ENCODE measurements at places on chromosomes 4 and X.

DNA sequence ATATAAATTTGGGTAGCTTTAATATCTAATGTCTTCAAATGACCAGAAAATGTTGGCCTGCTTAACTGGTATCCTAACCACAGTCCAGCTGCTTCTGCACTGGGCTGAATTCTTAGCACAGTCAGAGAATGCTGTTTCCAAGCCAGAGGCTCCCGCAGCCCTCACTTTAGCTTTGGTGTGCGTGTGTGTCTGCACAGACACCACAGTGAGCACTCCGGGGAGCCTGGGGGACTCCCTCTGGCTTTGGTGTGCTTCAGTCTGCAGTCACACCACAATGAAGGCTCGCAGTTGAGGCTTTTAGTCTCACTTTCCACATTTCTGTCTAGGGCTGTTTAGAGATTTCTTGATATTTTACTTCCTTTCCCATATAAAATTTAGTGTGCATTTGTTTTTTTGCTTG is 53.6 kb downstream of the APOO start:
- H3K27ac ChIP-seq: no peak overlapping the region
- no peak for DNase-seq
- no peaks in the 10 kb centered on the region for H3K4me1 ChIP-seq
- peaks cover 14% of the 10 kb centered on the region for H3K36me3 ChIP-seq
- H3K27me3 ChIP-seq: no peaks in the 10 kb centered on the region

DNA sequence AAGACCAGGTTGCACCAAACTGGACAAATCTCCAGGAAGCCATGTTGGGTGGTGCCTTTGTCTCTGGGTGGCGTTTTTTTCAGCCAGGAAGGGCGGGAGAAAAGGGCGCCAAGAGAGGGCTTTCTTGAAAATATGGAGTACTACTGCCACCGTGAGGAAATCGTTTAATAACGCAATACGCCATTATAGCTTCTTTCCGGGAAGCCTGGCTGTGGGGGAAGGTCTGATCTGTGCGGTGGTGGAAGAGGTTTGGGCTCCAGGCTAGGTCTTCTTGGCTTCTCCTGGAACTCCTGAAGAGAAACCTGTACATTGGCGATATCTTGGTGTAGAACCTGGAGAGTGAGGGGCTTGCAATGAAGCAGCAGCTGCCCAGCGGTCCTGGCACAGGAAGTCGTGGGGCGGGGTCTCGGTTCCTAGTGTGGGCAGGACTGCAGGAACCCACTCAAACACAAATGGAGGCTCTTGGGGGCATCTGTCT is 202.7 kb downstream of the OR13H1 start:
- H3K27me3 ChIP-seq: no peaks in the 10 kb centered on the region
- DNase-seq: no peak
- no peak overlapping the region for H3K27ac ChIP-seq
- H3K4me3 ChIP-seq: no peak overlapping the region
- H3K36me3 ChIP-seq: peaks cover 83% of the 10 kb centered on the region
- no peaks in the 10 kb centered on the region for H3K4me1 ChIP-seq

GRCh38 chrX:68839771-68840170 is 10.9 kb downstream of the EFNB1 start:
- H3K4me3 ChIP-seq: no peak overlapping the region
- no peak overlapping the region for H3K27ac ChIP-seq
- peaks cover 45% of the 10 kb centered on the region for H3K36me3 ChIP-seq
- peaks cover 21% of the 10 kb centered on the region for H3K4me1 ChIP-seq

DNA sequence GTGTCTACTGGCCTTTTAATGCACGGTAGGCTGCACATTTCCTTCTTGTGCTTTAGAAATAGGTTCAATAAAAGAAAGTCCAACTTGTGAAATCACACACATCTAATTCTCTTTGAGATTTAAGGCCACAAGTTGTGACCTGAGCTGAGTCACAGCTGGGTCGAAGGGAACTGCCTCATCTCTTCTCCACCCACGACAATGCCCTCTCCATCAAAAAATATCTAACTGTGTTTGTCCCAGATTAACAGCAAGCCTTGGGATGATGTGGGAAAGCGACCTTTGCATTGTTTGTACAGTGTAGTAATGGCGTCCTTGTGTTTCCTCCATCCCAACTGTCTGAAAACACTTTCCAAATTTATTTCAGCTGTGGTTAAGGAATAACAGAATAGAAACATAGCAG is 168.9 kb downstream of the AMELX start:
- H3K36me3 ChIP-seq: no peaks in the 10 kb centered on the region
- no peaks in the 10 kb centered on the region for H3K4me1 ChIP-seq
- no peak overlapping the region for H3K4me3 ChIP-seq
- H3K27me3 ChIP-seq: no peaks in the 10 kb centered on the region
- no peak for DNase-seq

- no peak for DNase-seq
- H3K36me3 ChIP-seq: no peaks in the 10 kb centered on the region
- H3K4me1 ChIP-seq: peaks cover 3% of the 10 kb centered on the region
- H3K4me3 ChIP-seq: no peak overlapping the region
These were observed 45.9 kb downstream of the ARL9 start for GRCh38 chr4:56551516-56551915.

DNA sequence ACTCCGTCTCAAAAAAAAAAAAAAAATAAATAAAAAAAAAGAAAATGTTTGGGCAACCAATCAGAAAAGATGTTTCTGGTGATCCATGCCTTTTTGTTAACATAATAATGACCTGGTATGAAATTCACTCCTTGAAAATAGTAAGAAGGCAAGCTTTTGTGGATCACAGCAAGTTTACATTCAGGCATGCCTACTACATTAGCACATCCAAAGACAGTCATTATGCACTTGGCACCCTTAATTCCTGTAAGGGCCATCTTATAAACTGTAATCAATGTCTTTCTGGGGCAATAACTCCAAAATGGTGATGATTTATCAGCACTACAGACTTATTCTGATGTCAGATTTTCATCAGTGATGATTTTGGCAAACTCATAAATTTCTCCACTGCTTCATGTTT is 1871.6 kb upstream of the AGA start:
- H3K27me3 ChIP-seq: no peaks in the 10 kb centered on the region
- no peak overlapping the region for H3K4me3 ChIP-seq
- H3K27ac ChIP-seq: no peak overlapping the region
- no peaks in the 10 kb centered on the region for H3K36me3 ChIP-seq
- no peaks in the 10 kb centered on the region for H3K4me1 ChIP-seq

DNA sequence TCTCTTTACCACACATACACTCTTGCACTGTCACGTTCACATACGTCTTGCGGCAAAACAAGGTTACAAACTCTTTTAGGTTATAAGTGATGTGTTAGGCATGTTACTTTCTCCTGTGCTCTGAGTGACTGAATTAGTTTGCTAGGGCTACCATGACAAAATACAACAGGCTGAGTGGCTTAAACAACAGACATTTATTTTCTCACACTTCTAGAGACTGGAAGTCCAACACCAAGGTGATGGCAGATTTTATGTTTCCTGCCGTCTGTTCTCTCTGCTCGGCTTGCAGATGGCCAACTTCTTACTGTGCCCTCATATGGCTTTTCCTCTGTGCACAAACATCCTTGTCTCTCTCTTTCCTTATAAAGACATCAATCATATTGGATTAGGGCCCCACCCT is 1224.3 kb upstream of the TENM3 start:
- H3K36me3 ChIP-seq: no peaks in the 10 kb centered on the region
- H3K27ac ChIP-seq: no peak overlapping the region
- no peak overlapping the region for H3K4me3 ChIP-seq
- no peaks in the 10 kb centered on the region for H3K4me1 ChIP-seq
- no peaks in the 10 kb centered on the region for H3K27me3 ChIP-seq

DNA sequence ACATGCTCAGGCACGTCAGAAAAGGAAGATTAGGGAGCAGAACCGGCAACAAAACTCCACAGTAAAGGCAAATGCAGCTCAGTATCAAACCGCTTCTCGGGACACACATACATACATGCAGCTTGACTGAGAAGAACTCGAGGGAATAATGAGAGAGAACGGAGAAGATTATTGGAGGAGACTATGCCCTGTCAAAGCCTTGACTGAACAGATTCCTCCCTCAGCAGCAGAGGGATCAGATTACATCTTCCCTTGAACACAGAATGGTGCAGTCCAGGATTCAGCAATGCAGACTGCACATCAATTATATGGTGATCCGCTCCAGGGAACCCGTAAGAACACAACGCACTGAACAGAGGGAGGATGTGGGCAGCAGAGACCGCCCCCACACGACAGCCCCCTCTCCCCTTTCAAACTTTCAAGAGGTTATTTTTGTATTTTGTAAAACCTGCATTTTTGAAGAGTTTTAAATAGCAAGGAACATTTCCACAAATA is 183.2 kb downstream of the FBXW7 start:
- no peaks in the 10 kb centered on the region for H3K36me3 ChIP-seq
- DNase-seq: peak; percentile 80
- peak overlapping the region; percentile 58 for H3K27ac ChIP-seq
- H3K4me1 ChIP-seq: peaks cover 1% of the 10 kb centered on the region

DNA sequence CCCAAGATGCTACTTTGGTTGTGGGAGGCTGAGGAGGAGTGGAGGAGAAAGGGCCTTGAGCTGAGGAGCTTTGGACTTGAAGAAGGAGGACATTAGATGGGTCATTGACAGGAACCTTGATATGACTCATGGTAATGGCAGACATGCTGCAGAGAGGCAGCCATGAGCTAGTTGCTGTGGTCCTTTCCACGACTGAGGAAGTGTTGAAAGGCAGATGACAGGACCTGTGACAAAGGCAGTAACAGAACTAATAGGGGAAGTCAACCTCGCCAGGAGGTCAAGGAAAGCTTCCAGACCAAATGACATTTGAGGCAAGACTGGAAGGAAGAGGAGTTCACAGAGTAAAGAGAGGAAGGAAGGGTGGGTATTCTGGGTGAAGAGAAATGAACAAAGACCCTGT is 7.6 kb upstream of the XPNPEP2 start:
- no peaks in the 10 kb centered on the region for H3K4me1 ChIP-seq
- no peaks in the 10 kb centered on the region for H3K36me3 ChIP-seq
- no peaks in the 10 kb centered on the region for H3K27me3 ChIP-seq
- no peak overlapping the region for H3K27ac ChIP-seq

- H3K4me3 ChIP-seq: no peak overlapping the region
- no peak overlapping the region for H3K27ac ChIP-seq
- peaks cover 3% of the 10 kb centered on the region for H3K36me3 ChIP-seq
- H3K4me1 ChIP-seq: no peaks in the 10 kb centered on the region
- H3K27me3 ChIP-seq: no peaks in the 10 kb centered on the region
- no peak for DNase-seq
These were observed 15.8 kb downstream of the BCAP31 start for GRCh38 chrX:153708415-153708814.

DNA sequence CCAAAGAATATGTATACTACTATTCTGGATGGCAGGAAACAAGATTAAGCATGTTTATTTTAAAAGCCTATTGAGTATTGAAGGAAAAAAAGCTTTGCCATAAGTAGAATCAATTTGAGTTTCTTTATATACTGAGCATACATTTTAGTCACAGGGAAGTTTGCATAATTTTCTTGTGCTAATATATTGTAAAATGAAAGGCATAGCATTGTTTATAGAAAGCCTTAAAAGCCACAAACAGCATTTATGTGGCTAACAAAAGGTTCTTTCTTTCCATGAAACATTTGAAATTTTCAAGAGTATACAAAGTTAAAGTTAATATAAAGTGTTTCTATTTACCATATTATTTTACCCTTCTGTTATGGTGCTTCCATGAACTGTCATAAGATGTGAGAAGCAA is 1133.8 kb upstream of the PCDH10 start:
- H3K4me1 ChIP-seq: no peaks in the 10 kb centered on the region
- H3K36me3 ChIP-seq: no peaks in the 10 kb centered on the region
- H3K27ac ChIP-seq: no peak overlapping the region

DNA sequence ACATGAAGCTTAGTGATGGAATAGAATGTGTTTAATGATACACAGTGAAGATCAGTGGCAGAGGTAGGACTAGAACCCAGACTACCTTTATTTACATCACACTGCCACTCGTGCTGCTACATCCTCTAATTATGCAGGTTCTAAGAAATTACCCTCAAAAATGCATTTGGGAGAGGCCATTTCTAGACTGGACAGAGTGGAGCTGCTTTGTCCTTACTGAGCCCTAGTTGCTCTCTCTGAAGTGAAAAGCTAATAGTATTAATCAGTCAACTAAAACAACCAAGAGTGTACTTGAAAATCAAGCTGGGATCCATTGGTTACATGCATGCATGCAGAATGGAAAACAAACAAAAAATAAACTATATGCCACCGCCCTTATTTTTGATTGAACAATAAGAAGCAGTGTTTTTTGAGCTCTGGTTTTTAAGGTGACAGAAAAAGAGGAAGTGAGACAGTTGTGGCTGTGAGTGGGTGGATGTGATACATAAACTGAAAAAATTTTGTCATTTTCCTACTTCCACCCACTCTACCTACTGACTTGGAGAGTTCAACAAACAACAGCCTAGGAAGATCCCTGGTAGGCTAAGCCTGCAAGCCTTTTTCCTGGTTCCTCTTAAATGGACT is 6.8 kb upstream of the VSIG4 start:
- no peaks in the 10 kb centered on the region for H3K36me3 ChIP-seq
- no peak overlapping the region for H3K27ac ChIP-seq
- H3K4me3 ChIP-seq: no peak overlapping the region
- no peaks in the 10 kb centered on the region for H3K4me1 ChIP-seq

GRCh38 chrX:1248331-1249061 is 20.1 kb upstream of the CSF2RA start:
- H3K27me3 ChIP-seq: no peaks in the 10 kb centered on the region
- H3K4me1 ChIP-seq: peaks cover 8% of the 10 kb centered on the region

DNA sequence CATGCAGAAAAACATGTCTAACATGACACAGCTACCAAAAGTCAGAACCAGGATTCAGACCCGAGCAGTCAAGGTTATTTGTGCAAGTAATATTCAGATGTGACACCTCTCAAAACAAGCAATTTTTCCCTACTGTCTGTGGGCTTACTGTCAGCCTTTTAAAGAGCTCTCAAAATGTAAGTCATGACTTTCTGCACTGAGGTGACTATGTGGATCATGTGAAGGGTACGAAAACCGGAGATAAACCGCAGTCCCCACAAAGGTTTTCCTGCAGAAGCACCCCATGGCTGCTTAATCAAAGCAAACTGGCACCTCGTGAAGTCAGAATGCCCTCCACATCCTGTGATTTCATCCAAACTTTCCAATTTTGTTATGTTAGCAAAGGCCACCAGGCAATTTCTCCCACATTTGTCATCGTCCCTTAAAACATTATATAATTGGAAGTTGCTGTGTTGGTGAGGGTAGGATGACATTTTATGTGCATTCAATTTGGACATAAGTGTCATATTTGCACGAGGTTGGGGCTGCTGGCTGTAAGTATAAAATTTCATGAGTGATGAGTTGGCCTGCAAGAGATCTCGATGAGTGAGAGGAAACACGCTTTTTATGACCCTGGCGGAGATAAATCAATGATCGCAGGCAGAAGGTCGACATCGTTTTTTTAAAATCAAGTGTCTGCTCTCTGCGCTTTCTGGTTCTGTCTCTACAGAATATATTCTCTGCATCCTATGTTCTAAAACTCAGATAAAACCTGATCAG is 161.2 kb downstream of the STK32B start:
- H3K36me3 ChIP-seq: no peaks in the 10 kb centered on the region
- DNase-seq: no peak
- no peaks in the 10 kb centered on the region for H3K27me3 ChIP-seq
- no peak overlapping the region for H3K27ac ChIP-seq
- no peak overlapping the region for H3K4me3 ChIP-seq
- H3K4me1 ChIP-seq: peaks cover 2% of the 10 kb centered on the region

GRCh38 chr4:84965553-84966381 is 723 bp downstream of the WDFY3 start:
- H3K36me3 ChIP-seq: no peaks in the 10 kb centered on the region
- peaks cover 4% of the 10 kb centered on the region for H3K4me1 ChIP-seq

GRCh38 chr4:80560337-80560736 is 224.8 kb downstream of the CFAP299 start:
- no peaks in the 10 kb centered on the region for H3K4me1 ChIP-seq
- H3K27me3 ChIP-seq: no peaks in the 10 kb centered on the region
- H3K36me3 ChIP-seq: no peaks in the 10 kb centered on the region
- no peak for DNase-seq

GRCh38 chrX:24245202-24245601 is 68.7 kb downstream of the SUPT20HL2 start:
- DNase-seq: peak; percentile 20
- H3K27me3 ChIP-seq: no peaks in the 10 kb centered on the region
- H3K4me1 ChIP-seq: no peaks in the 10 kb centered on the region
- no peaks in the 10 kb centered on the region for H3K36me3 ChIP-seq
- H3K4me3 ChIP-seq: no peak overlapping the region
- peak overlapping the region; percentile 89 for H3K27ac ChIP-seq

Data from neuronal stem cell (in vitro differentiated cells).